ENCODE measurements at places on chromosomes 16 and 17.

DNA sequence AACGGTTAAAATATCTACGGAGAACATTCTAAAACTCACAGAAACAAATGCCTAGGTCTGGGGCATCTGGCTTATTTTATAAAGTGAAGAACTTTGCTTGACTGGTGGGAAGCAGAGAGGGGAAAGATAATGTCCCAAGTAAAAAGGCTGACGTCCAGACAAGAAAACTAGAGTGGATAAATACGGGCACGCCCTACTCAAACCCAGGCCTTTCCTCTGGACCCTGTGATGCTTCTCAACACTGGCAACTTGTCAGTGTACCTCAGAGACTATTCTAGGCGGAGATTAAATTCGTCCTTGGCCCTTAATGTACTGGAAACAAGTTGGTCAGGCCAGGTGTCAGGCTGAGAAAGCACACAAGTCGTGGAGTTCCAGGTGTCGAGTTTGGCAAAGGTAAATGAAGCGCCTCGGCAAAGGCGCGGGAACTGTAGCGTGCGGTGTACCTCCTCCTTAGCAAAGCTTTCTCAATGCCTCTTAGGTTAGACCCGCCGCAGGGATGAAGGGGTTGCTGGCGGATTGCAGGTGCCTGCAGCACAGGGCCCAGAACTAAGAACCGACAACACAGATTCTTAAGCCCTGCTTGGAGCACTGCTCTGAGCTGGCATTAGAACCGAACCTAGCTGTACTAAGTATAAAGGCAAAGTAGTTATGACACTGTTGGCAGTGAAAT lies 668 bp upstream of the UNK start:
- no peak for DNase-seq

DNA sequence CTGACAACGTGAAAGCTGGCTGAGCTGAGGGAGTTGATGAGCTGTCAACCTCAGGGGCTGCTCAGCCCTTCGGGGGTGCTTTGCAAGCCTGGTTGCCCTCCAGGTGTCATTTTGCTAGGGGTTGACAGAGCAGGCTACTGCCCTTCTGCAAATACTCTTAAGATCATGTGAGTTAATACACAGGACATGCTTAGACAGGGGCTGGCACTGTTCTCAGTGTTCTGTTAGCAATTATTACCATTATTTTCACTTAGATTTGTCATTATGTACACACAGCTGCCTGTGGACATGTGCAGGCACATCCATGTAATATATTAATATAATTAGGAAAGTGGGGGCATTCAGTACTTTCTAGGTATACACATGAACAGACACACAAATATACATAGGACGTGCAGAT lies 554.3 kb upstream of the HSBP1 start:
- DNase-seq: no peak

GRCh38 chr17:29622337-29623282 lies at the start of gene CORO6:
Gene CORO6 (minus strand): TSS chr17:29622912. CDS start chr17:29621421, 1,491 bp downstream.
- peak; percentile 60 for DNase-seq

GRCh38 chr16:17519101-17519955 lies 48.6 kb upstream of the XYLT1 start:
- no peak for DNase-seq

DNA sequence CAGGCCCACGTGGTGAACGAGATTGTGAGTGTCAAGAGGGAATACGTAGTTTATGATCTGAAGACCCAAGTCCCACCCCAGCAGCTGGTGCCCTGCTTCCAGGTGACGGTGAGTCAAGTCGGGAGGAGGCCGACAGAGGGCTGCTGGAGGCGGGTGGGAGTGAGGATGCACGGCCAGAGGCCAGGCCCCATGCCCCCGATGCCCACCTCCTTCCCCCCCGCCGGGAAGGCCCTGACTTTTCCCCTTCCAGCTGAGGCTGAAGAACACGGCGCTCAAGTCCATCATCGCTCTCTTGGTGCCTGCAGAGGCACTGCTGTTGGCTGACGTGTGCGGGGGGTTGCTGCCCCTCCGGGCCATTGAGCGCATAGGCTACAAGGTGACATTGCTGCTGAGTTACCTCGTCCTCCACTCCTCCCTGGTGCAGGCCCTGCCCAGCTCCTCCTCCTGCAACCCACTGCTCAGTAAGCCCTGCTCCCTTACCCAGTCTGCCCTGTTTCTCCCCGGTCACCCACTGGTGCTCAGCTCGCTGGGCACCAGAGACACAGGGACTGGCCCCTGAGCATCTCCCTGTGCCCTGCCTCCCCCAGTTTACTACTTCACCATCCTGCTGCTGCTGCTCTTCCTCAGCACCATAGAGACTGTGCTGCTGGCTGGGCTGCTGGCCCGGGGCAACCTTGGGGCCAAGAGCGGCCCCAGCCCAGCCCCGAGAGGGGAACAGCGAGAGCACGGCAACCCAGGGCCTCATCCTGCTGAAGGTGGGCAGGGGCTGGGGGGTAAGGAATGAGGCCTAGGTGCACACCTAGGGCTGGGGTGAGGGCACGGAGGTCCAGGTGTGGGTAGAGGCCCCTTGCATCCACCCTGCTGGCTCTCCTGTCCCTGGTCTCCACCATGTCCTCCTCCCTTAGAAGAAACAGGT lies 2.6 kb downstream of the ZACN start:
- no peak for DNase-seq

DNA sequence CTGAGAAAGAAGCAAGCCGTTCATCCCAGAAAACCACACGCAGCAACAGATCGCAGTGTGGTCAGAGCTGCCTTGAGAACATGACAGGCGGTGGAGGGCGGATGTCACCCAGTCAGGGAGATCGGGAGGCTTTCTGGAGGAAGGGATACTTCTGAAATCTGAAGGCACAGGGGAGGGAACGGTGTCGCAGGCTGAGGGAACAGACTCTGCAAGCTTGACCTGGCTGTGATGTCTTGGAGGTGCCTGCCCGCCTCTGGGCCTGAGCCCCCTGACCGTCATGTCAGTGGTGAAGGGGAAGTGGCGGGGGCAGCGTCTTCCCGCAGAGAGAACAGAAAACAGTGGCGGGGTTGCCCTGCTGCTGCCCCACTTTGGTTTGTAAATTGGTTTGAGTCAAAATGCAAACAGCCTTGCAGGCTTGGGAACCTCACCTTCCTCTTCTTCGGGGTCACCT lies 8.1 kb upstream of the ATP2A3 start:
- DNase-seq: no peak

GRCh38 chr17:3887804-3888203 lies 5.0 kb downstream of the CAMKK1 start:
- no peak for DNase-seq

Data from stimulated activated CD4-positive, alpha-beta T cell treated with anti-CD3 and anti-CD28 coated beads, Interleukin-1b, Interleukin-23, amount 100 ng/mL, for 1 hour (primary cell).